ENCODE measurements at places on chromosomes 3 and 15. TPM values are rescaled to one million over a fixed set of nuclear protein-coding genes. Genes with fewer than 3 reads are reported as not detected.

DNA sequence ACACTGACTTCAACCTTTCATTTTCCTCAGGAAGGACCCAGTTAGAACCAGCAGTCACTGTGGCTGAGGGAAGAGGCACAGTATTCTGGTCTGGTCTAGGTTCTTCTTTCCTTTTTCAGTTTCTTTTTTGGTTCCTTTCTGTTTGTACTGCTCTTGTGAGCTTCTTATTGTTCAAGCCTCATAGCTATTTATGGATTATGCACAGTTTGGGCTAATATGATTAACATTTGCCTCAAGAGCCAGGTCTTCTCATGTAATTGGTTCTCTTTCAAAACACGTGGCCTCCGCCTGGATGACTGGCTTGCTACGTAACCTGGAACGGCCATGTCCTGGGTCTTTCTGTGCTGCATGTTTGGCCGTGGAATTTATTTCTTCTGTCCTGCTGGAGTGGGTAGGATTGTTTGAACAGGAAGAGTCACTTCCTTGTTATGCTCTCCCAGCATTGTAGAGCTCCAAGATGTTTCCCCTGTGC lies 43.3 kb downstream of the RBMS3 start:
- peak overlapping the region; percentile 24 for H3K4me3 ChIP-seq
- no peaks in the 10 kb centered on the region for H3K27me3 ChIP-seq
- H3K4me1 ChIP-seq: no peaks in the 10 kb centered on the region
- DNase-seq: peak; percentile 57
- H3K27ac ChIP-seq: peak overlapping the region; percentile 59

GRCh38 chr3:106809623-106810299 lies 567.5 kb upstream of the CCDC54 start:
- H3K4me1 ChIP-seq: no peaks in the 10 kb centered on the region
- no peak for DNase-seq
- H3K36me3 ChIP-seq: no peaks in the 10 kb centered on the region
- no peak overlapping the region for H3K4me3 ChIP-seq
- H3K27ac ChIP-seq: no peak overlapping the region
- no peaks in the 10 kb centered on the region for H3K27me3 ChIP-seq

The CCDC51 gene
- total RNA-seq: 11.5 TPM

GRCh38 chr3:157589211-157589610 lies 86.0 kb upstream of the VEPH1 start:
- DNase-seq: no peak
- H3K36me3 ChIP-seq: no peaks in the 10 kb centered on the region
- no peak overlapping the region for H3K27ac ChIP-seq

The RTP2 gene
- total RNA-seq: not detected

The ZNF660 gene
- total RNA-seq: 6.3 TPM

- H3K36me3 ChIP-seq: no peaks in the 10 kb centered on the region
- H3K4me1 ChIP-seq: peaks cover 52% of the 10 kb centered on the region
- H3K27ac ChIP-seq: no peak overlapping the region
- no peak for DNase-seq
Measured at GRCh38 chr15:43748376-43748775, 2.1 kb downstream of the PDIA3 start.

The LRRIQ4 gene
- total RNA-seq: 0.24 TPM

DNA sequence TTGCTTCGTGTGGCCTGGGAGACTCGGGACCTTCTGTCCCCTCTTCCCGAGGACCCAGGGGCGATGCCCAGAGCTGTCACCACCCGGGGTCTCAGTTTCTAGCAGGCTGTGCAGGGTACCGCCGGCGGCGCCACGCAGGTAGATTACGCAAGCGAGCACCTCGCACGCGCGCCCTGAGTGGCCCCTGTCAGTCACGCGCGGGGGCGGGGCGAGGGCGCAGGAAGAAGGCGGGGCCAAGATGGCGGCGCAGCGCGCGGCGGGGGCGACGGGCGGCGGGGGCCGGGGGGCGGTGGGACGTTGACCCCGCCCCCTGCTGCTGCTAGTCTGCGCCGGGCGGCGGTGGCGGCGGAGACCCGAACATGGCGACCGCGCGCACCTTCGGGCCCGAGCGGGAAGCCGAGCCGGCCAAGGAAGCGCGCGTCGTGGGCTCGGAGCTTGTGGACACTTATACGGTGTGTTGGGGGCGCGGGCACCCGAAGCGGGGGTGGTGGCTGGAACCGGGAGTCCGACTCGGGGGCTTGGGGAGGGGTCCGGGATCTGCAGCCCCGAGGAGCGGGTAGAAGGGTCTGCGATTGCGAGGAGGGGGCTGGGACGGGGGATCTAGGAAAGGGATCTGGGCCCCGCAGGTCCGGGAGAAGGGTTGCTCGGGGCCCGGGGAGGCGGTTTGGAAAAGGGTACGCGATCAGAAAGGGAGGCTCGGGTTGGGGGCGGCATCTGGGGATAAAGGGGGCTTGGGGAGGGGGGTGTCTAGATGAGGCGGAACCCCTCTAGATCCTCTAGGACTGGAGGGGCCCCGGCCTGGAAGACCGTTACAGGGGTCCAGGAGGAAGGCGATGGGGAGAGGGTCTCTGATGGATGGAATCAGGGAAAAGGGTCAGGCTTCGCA lies at the start of gene NISCH:
Gene NISCH, plus strand, starts transcription at position 322 of the 886 bp plus-strand sequence. Its CDS starts 38 bp downstream, at position 360.
- H3K36me3 ChIP-seq: peaks cover 13% of the 10 kb centered on the region
- no peaks in the 10 kb centered on the region for H3K27me3 ChIP-seq
- peaks cover 36% of the 10 kb centered on the region for H3K4me1 ChIP-seq
- peak within 1 kb of the TSS; percentile 85 for H3K4me3 ChIP-seq
- peak within 1 kb of the TSS; percentile 93 for H3K27ac ChIP-seq

DNA sequence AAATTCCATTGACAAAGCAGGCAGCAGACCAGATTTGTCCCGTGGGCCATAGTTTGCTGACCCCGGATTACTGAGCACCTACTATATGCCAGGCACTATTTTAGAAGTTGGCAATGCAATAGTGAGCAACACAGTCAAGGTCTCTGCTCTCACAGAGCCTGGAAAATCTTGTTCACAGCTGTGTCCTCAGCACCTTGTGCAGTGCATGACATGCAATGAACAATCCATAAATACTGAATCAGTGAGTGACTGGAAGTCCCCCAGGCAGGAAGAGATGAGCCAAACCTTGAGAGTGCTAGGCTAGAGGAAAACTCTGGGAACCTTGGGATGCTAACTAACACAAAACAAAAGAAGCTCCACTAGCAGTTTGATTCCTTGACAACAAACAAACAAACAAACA lies 14.4 kb downstream of the TM4SF1 start:
- no peaks in the 10 kb centered on the region for H3K36me3 ChIP-seq
- no peaks in the 10 kb centered on the region for H3K27me3 ChIP-seq
- no peak overlapping the region for H3K4me3 ChIP-seq
- no peak overlapping the region for H3K27ac ChIP-seq
- H3K4me1 ChIP-seq: no peaks in the 10 kb centered on the region

The TMEM45A gene
- total RNA-seq: 4.2 TPM
